ENCODE measurements at places on chromosomes 4 and X.

GRCh38 chrX:145041486-145041885, 205.8 kb upstream of the SPANXN1 start:
- no peak for DNase-seq

DNA sequence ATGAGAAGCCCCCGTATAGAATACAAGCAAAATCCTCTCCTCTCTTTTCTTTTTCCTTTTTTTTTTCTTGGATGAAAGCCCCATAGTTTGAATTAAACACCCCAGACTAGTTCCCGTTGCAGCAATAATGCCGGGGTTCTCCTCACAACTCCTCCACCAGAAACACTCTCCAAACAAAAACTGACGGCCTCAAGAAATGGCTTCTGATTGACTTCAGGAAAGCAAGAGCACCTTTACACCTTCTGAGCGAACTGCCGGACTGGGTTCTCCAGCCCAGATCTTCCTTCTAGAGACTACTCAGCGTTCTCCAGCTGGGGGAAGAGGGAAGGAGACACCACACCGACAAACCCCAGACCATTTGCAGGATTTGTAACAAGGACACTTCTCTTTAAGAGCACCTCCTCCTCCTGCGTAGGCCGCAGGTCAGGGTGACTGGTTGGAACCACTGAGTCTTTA, 4.0 kb downstream of the HAND2 start:
- DNase-seq, result no peak

GRCh38 chr4:183287309-183287659, 32.8 kb downstream of the CLDN22 start:
- no peak for DNase-seq

GRCh38 chr4:72468904-72469502, 100.0 kb downstream of the ADAMTS3 start:
- DNase-seq, result no peak

DNA sequence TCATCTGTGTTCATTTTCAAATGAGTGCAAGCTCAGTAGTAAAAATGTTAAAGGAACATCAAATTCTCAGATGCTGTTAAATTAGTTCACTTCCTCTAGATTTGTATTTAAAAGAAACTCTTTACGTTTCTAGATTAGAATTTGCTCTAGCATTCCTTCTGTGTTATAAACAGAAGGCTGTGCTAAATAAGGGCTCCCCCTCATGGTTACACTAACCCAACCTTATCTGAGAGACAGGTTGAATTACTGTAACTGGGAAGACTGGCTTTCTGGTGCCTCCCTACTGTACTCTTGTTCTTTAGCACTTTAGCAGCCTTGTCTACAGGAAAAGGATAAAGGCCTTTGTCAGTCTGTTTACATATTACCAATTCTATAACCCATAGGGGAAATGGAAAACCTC, 56.8 kb downstream of the RXFP1 start:
- DNase-seq, result no peak
